ENCODE measurements at places on chromosomes 2 and 18.

DNA sequence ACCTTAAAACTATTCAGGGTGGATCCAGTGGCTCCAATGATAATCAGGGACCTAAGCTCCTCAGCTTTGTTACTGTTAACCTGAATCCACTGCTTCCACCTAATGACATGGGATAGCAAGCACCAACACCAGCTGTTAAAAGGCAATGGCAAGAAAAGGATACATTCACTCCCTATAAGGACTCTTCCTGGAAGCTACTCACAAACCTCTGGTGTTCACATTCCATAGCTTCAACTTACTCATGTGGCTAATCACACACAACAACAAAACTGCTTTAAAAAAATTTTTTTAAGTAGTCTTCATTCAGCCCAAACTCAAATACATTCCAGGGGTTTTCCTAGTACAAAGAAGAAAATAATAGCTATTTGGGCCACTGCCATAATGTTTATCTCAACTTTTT lies 24.5 kb downstream of the ROCK2 start:
- no peak for DNase-seq

DNA sequence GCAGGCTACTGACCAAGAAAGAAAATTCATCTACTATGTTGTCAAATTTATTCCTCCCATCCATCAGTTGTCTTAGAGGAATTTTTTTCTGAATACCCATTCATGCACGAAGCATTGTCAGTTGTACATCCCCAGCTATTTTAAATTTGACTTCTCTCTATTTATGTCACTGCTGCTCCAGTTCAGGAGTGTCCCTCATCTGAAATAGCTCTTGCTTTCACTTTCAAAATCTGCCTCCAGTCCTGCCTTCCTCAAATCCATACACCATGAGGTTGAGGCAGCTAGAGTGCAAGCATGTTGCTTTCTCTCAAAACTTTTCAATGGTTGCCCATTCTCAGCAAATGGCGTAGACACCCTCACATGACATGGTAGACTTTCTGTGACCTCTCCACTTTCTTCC lies 335.4 kb upstream of the CDH2 start:
- no peak for DNase-seq

DNA sequence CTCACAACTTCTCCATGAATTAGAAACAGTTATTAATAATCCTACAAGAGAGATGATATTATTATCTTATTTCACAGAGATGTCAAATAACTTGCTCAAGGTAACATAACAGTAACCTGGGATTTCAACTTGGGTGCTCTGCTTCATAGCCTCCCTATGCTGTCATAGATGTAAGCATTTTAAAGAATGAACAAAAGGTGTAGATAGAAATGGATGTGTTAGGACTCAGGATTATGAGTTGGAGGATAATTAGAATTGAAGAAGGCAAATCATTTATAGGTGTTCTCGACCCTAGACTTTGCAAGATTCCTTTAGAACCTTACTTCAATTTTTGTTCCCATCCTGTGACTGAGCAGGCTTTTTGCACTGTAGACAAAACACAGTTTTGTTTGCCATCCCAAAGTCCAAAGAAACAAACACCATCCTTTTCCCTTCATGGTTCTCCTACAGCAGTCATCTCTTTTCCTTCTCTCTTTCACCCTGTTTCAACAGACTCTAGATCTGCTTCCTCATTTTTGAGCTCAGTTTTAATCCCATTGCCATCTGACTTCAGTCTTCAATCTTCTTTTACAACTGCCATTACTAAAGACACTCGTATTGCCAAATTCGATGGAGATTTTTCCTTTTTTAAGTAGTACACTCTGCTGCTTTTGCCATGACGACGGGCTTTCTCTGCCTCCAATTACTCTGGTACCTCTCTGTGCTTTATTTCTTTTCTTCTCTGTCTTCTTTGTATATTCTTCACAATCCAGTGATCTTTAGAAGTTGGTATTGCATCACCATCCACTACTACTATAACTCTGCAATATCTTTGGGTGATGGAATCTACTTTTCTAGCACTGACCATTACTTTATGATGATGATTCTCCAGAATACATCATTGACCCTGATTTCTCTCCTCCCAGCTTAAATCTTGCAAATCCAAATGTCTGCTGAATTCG lies 4.5 kb downstream of the HNMT start:
- DNase-seq = no peak

- no peak for DNase-seq
Observed at GRCh38 chr2:159185401-159186130, 100.9 kb downstream of the WDSUB1 start.

GRCh38 chr18:27108842-27109241 lies 76.3 kb downstream of the CHST9 start:
- no peak for DNase-seq

DNA sequence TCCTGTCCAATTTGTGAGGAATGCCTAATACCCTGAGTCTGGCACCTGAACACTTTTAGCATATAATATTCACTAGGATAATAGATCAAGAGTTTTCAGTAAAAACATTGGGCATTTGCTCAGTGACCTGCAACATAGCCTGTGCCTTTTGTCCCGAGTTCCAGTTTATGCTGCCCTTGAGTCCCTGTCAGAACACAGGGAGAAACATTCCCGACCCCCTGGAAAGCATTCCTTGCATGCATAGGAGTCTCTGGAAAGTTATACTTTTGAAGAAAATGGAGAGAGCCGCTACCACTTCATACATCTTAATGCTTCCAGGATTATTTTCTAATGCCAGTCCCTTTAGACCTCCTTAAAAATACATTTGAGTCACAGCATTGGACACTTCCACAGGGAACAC lies 107.3 kb downstream of the PLCL1 start:
- no peak for DNase-seq

GRCh38 chr2:23596316-23596885 lies 211.4 kb downstream of the KLHL29 start:
- no peak for DNase-seq

DNA sequence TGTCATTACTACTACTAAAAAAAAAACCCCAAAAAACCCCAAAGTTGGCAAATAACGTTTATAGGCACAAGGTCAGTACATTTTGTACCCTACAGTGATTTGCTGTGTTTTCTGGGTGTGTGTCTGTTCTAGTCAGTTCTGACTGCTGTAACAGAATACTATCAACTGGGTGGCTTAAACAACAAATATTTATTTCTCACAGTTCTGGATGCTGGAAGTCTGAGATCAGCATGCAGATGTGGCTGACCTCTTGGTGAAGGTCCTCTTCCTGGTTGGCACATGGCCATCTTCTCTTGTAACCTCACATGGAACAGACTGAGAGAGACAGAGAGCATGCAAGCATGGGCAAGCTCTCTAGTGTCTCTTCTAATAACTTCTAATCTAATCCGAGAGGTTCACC lies 103.1 kb downstream of the CERS6 start:
- DNase-seq = no peak

- DNase-seq = no peak
Observed at GRCh38 chr18:68780802-68781635, 16.9 kb upstream of the CCDC102B start.

DNA sequence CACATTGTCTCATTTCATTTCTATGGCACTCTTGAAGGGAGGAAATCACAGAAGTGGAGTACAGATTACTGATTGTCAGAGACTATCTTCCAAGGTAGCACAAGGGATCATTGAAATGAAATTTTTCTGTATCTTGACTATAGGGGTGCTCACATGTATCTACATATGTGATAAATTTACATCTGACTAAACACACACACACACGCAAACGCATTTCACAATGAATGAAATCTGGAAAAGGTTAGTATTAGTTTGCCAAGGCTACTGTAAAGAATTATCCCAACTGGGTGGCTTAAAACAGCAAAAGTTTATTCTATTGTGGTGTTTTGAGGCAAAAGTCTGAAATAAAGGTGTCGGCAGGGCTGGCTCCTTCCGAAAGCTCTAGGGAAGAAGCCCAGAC lies 144.6 kb downstream of the SH3BP4 start:
- DNase-seq = no peak

DNA sequence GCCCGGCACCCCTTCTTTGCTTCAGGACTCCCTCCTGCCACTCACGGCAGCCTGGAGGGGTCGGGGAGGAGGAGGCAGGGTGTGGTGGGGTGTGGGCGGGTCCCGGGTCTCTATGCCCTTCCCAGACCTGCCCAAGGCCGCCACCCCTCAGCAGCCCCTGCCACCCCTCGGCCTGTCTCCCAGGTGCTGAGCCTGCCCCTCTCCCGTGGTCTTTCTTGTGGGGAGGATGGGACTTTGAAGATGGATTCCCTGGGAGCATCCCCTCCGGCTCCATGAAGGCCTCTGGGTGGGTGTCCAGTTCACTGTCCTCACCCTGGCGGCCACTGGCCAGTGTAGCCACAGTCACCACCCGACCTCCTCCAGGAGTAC lies 23.2 kb downstream of the KCNIP3 start:
- no peak for DNase-seq

DNA sequence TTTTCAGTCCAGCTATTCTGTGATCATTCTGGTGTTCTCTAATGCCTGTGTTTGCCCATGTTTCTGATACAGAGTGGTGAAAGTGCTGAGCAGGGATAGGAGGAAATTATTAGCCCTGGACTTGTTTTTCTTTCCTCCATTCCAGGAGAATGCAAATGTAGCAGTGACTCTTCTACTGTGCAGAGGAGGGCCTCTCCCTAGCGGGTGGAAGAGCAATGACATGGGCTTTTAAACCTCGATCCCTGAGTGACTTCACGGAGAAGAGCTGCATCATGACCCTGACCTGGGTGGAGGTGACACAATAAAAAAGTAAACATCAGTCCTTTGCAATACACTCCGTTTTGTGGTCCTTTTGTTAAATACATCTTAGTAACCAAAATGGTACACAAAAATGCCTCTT lies 68.0 kb upstream of the NETO1 start:
- DNase-seq = no peak

GRCh38 chr2:95023222-95023597 lies 2.3 kb upstream of the MAL start:
- no peak for DNase-seq

DNA sequence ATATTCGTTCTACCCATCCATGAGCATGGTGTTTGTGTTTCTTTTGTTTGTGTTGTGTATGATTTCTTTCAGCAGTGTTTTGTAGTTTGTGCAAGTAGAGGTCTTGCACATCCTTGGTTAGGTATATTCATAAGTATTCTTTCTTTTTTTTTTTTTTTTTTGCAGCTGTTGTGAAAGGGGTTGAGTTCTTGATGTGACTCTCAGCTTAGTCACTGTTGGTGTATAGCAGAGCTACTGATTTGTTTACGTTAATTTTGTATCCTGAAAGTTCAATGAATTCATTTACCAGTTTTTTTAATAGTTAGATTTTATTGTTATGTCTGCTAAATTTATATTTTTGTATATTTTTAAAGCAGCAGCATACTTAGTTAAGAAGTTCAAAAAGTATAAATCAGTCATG lies 834.4 kb upstream of the NRXN1 start:
- no peak for DNase-seq

GRCh38 chr2:123732563-123732962 lies 292.5 kb upstream of the CNTNAP5 start:
- DNase-seq = no peak

DNA sequence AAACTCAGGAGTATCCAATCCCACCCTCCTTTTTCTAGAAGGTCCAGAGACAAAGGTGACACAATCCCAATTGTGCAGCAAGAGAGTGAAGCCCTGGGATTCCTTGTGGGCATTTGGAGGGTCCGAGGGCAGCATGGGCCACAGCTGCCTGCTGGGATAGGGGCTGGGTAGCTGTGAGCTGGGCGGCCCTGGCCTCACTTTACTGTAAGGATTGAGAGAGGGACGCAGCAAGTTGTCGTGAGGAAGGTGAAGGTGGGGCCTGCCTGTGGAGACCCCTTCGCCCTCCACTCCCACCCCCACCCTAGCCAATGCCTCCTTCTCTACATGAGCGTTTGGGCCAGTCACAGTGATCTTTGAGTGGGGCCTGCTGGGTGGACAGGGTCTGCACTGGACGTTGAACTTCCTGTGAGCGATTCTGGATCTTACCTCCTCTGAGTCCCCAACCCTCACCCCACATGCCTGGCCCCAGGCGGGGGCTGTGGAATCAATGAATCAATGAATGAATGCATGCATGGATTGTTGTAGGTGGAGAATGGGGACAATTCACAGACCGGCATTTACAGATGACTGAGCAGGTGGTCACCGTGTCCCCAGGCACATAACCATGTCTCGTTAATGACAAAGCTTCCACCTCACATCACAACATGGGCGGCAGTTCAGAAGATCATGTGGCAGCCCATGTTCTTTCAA lies 107.2 kb downstream of the INHBB start:
- DNase-seq = no peak

- no peak for DNase-seq
Observed at GRCh38 chr2:128520791-128521190, 202.1 kb upstream of the HS6ST1 start.

DNA sequence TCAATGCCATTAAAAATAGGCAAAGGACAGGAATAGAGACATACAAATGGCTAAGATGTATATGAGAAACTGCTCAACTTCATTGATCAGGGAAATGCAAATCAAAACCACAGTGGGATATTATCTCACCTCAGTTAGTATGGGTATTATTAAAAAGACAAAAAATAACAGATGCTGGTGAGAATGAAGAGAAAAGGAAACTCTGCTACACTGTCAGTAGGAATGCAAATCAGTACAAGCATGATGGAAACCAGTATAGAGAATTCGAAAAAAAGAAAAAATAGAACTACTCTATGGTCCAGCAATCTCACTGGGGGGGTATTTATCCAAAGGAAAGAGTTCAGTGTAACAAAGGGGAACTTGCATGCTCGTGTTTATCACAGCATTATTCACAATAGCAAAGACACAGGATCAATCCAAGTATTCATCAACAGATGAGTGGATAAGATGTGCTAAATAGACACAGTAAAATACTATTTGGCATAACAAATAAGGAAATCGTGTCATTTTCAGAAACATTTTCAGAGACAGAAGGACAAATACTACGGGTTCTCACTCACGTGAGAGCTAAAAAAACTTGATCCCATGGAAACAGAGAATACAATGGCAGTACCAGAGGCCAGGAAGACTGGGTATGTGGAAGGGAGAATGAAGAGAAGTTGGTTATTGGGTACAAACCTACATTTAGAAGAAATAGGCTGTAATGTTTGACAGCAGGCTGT lies 60.6 kb downstream of the CCDC74A start:
- DNase-seq = no peak

DNA sequence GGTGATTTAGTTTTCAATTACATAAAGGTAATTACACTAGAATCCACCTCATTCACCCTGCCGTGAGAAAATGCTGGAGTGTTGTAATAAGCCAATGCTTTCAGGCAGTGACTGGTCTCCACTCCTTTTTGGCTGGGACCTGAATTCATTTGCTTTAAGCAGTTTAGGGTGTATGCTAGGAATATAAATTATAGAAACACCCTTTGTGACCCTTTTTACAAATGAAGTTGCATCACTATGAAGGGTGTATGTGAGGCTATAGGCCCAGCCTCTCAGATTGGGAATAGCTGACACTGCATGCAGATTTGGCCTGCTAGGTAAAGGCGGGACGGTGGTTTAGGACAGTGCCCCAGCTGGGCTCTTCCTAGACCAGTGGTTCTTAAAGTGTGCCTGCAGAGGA lies 50.8 kb upstream of the NFE2L2 start:
- no peak for DNase-seq

- no peak for DNase-seq
Observed at GRCh38 chr2:127348426-127349000, 39.3 kb downstream of the MAP3K2 start.

- DNase-seq = no peak
Observed at GRCh38 chr2:100422320-100423055, 5.0 kb upstream of the CHST10 start.

- DNase-seq = no peak
Observed at GRCh38 chr2:95079199-95079683, 42.4 kb downstream of the MRPS5 start.

- DNase-seq = no peak
Observed at GRCh38 chr2:65300134-65300760, 72.6 kb downstream of the ACTR2 start.

- no peak for DNase-seq
Observed at GRCh38 chr2:149451417-149452165, 121.2 kb downstream of the LYPD6 start.

GRCh38 chr2:219598308-219599078 lies 836 bp downstream of the STK11IP start:
- no peak for DNase-seq
